ENCODE measurements at places on chromosomes 12 and 14.

DNA sequence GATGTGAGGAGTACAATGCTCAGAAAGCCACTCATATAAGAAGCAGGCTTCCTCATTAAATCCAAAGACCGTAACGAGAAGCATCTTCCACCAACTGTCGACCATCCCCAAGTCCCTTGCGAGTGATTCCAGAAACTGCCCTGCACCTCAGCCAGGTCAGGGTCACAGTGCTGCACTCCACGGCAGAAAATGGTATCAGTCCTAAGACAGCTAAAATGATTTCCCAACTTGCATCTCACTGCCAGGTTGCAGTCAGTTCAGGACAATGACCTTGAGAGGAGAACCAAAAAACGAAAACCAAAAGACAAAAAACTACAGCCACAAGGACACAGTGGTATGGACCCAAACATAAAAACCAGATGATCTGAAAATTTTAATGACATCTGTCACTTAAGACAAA lies 20.6 kb downstream of the SBNO1 start:
- no peak for DNase-seq

DNA sequence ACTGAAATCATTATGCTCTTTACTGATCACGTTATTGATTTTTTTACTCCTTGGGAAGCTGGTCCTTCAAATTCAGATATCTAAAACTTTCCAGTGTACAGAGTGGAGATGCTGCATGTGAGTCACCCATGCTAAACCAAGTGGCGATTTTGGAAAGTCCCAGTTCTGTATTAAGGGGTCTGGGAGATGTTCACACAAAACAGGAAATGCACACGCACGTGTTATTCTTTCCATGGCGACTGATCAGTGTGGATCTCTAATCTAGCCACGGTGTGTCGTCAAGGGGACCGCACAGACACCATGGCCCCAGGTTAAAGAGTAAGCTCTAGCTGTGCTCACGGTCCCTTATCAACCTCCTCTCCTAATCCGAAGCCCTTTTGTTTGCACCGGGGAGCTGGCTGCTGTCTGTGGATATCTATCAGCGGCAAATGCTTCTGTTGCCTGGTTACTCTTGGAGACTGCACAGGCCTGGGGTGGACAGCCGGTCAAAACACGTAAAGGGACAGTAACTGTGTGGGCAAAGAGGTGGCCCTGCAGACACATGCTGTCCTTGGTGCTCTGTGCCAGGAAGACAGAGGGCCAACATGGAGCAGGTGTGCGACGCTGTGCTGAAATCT lies 96.6 kb downstream of the RIMBP2 start:
- DNase-seq, result no peak

DNA sequence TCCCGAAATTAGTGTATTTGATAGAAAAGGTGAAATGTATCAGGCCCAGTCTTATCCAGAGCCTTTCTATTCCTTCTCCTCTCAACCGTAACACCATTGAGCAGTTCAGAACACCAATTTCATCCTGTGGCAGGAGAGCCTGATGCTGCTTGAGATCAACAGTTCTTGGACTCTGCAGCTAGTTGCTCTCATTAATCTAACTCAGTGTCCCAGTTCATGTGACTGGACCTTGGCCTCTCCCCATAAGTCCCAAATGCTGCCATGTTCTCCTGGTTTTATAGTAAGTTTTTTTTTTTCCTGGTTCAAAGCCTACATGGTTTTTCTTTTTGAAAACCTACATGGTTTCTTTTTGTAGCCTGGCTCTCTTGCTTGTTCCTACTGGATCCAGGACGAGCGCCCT lies 293.9 kb downstream of the ITPR2 start:
- DNase-seq, result no peak

DNA sequence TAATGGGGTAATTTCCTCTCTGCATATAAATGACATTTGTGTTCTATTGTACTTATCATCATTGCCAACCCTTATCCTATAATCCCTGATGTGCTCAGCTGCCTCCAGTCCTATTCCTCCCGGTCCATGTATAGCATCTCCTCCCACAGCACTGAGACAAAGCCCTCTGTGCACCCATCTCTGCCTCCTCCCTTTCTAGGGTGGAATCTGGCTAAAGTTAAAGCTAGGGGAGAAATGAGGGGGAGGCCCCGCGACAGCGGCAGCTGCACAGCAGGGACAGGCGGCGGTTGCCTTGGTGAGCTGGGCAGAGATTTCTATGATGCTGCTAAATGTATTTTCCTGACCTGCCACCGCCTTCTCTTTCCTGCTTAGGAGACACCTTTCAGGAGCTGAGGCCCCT lies 12.8 kb upstream of the ZDHHC22 start:
- no peak for DNase-seq

DNA sequence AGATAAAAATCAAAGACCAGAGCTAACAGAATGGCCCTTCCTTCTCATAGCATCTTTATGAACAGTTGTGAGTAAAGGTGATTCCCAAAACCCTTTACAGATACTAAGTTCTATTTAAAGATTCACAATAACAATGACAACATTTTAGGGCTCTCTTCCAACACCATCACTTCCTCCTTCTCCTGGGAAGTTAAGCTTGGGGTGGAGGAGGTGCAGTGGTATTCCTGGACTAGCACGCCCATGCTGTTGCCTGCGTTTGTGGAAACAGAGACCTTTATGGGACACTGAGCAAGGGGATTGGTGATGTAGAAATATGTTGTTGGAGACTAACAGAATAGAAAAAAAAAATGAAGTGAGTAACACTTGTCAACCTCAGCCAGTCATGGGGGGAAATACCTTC lies 22.5 kb downstream of the SYNE2 start:
- no peak for DNase-seq

- DNase-seq, result no peak
Measured at GRCh38 chr12:10069099-10069498, 29.7 kb downstream of the CLEC1A start.

GRCh38 chr12:68381476-68382219 lies 49.5 kb upstream of the MDM1 start:
- no peak for DNase-seq

DNA sequence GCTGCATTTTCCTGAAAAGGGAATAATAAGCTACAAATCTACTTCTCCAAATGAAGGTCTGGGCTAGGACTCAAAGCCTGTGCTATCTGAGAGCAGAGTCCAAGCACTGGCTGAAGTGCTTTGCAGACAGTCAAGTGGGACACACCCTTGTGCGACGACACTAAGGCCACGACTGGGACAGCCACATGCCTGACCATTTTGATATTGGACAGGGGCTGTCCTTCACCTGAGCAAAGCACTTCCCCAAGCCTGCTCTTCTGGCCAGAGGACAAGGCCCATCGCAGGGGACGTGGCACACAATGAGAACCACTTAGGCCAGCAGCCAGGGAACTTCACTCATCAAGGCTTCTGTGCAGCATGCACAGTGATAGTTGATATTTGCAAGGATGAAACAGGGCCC lies 71.4 kb downstream of the RBM19 start:
- DNase-seq, result no peak

DNA sequence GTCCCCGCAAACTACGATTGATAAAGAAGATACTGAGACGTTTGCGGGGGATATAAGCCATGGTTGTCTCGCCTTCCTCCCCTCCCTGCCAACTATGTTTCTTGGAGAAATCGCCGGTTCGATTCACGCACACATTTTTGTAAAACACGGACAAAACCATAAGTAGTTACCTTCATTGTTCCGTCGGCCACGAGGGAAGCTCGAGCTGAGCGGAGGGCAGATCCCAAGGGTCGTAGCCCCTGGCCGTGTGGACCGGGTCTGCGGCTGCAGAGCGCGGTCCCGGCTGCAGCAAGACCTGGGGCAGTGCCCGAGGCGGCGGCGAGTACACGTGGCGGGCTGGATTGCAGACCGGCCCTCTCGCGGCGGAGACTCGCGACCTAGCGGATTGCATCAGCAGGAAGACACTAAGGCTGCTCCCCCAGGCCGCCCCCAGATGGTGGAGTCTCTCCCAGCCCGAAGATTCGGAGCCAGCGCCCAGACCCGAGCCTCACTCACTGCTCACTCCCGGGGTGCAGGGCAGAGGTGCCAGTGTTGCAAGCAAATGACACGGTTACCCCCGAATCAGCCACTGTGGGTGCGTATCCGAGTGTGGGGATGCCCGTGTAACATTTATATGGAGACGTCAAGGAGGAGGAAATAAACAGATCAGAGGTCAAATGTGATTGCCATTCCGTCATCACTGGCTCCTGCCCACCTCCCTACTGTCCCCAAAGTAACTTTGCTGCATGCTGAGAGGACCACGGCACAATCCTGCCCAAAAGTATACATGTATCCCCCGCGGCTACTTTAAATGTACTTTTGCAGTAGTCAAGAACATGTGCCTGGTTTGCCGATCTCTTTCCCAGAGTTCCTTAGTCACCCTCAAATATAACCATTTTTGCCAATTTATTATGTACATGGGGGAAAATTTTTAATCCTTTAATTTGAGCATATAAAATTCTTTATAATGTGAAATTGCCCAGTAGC lies at the start of gene BCAT1:
Gene BCAT1 (minus strand): TSS at position 345 of the 966 bp plus-strand sequence. CDS start 169 bp downstream, at position 176.
- peak; percentile 69 for DNase-seq
